ENCODE measurements at places on chromosomes 7 and 10. TPM values are rescaled to one million over a fixed set of nuclear protein-coding genes. Genes with fewer than 3 reads are reported as not detected.

FFAR4 gene
- total RNA-seq, result 1.1 TPM

HGF gene
- total RNA-seq, result 11.4 TPM

- no peak for DNase-seq
Observed at GRCh38 chr10:28127881-28128280, 129.0 kb upstream of the ODAD2 start.

DNA sequence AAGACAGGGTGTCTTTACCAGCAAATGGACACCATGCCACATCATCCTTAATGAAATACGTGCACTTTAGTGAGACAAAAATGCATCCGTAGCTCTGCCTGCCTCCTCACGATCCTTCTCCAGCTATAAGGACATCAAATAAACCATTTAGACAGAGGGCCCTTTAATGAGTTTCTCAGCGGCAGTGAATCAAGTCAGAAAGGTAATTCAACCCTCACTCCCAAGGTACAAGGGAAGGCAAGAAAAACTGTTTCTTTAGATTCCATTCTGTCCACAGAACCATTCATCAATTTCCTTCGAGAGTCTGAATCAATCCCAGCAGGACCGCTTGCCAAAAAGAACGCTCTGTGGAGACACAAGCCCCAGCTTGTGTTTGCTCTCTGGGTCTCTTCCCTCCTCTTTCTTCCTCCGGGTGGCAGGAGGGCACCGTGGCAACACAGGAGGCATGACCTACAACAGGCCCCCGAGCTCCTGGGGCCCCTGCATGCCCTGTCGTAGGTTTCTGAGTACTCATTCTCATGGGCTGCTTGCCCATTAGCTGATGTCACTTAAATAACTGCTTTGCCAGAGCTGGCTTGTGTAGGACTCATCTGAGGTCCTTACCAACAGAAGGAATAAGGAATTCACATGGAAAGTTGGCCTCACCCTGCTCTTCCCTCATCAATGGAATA lies 297.8 kb upstream of the PRKCQ start:
- no peak for DNase-seq

- no peak for DNase-seq
Observed at GRCh38 chr10:3010816-3011460, 56.4 kb upstream of the PFKP start.

REPIN1 gene
- 101 TPM for total RNA-seq

ZNF783 gene
- 21.1 TPM for total RNA-seq

DNA sequence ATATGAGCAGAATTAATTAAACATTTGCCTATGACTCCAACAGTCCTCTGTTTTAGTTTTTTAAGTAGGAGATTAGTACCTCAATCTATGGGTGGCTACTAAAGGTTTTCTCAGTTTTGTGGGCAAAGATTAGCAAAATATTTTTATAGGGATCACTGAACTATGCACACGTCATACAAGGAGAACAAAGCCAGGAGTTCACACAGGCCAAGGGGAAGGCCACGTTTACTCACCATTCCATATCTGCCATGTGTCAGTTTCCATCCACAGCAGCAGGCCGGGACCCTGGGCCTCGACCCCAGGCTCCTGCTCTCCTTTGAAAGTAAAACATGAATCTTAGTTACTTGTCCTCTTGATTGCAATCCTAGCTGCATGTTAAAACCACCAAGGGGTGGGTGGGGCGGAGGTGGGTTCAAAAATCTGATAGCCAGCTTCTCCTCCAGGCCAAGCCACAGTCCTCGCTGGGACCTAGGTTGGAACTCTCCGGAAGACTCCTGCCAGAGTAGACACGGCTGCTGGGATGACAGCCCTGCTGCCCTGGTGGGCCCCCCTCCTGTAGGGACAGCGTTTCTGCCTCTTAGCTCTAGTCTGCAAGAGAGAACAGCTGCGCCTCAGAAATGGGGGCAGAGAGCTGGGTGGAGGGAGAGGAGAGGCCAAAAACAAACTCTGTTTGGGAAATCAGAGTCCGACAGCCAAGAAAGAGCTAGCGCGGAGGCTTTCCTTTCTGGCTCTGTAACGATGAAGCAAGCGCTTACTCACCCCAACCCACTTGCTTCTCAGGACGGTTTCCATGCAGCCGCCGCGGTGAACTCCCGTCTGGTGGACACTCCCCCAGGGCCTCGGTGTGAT lies 35.6 kb downstream of the PITRM1 start:
- DNase-seq, result peak; percentile 74

KIF11 gene
- 1.8 TPM for total RNA-seq

CCDC172 gene
- not detected for total RNA-seq

DNA sequence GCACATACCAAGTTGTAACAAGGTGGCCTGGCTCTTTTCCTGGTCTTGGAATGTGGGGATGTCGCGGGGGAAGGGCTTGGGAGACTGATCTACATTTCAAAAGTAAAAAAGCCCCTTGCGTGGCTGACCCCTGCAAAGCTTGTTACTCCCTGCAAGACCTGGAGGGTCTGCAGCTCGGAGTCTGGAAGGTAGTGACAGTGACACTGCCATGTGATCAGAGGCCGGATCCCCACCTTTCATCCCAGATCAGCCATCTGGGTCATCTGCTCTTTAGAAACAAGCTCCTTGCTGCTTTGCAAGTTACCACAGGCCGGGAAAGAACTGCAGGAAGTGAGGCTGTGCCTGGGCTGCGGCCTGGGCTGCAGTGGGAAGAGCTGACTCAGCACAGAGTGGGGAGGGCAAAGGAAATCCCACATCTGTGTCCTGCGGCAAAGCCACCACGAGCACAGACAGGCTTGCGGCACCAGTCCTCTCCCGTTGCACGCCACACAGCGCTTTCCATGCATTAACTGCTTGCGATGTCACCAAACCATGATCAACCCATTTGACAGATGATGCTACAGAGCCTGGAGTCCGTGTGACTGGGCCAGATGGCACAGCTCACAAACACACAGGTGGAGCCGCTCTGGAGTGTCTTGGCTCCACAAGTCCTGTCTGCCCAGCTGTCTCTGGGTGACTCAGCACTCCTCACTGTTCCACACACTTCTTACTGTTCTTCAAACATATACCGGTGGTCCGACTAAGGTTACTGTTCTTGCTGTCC lies 97.7 kb downstream of the SH3PXD2A start:
- DNase-seq, result no peak

- DNase-seq, result no peak
Observed at GRCh38 chr10:5508161-5508604, 8.8 kb upstream of the CALML5 start.
